Sigmoid colon (tissue), 7 donors: ENCODE measurements at places on chromosomes 3 and 15. TPM values are rescaled to one million over a fixed set of nuclear protein-coding genes. Genes with fewer than 3 reads are reported as not detected.

Gene FGD5
- total RNA-seq: 7.8 TPM

DNA sequence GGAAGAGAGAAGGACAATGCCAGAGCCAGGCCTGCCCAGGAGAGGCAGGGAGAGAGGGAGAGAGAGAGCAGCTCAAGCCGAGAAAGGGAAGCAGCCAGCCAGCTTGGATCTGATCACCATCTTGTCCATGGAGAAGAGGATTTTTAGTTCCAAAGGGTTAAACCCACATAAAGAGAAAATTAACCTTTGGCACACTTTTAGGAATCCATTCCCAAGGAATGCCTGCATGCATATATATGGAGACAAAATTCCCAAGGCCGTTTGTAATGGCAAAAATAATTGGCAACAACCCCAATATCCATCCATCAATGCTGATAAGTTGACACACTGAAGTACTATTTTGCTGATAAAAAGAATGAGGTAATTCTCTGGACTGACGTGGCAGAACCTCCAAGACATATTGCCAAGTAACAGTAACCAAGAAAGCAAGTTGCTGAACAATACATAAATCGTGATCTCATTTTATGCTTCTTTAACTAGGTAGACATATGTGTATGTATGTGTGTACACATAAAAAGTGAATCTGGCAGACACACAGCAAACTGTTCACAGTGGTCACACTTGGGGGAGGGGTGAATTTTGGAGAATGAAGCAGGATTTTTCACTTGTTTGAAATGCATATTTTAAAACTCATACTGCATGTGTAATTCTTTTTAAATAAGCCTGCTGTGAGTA is 7.5 kb upstream of the STRA6 start:
- DNase-seq: no peak

Gene ST8SIA2
- total RNA-seq: 0.16 TPM

- DNase-seq: peak; percentile 82
These were observed 40.9 kb upstream of the IDH2 start for GRCh38 chr15:90143166-90143655.

Gene IFRD2
- total RNA-seq: 59.1 TPM

- no peak for DNase-seq
These were observed 32.3 kb upstream of the LEKR1 start for GRCh38 chr3:156793851-156794250.

GRCh38 chr3:72446218-72447058 is 401.8 kb downstream of the SHQ1 start:
- no peak for DNase-seq

Gene SPINT1
- total RNA-seq: 1.4 TPM

DNA sequence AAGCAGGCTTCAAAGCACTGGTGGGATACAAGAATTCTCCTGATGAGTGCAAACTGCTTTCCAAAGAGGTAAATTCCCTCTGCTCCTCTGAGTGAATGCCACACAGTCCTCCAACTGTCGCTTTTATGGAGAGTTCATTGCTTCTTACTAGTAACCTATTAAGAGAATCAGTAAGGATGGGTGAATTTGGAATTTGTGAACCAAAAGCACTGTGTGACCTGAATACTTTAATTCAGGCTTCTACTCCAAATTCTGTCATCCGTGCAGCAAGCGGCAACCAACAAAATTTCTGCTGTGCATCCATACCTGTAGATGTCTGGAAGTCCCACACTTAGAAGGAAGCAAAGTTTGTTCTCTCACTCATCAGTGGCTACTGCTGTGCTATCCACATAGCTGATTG is 66.7 kb upstream of the SNRK start:
- DNase-seq: no peak

GRCh38 chr3:52286777-52287110 is 884 bp upstream of the GLYCTK start:
- peak; percentile 67 for DNase-seq

DNA sequence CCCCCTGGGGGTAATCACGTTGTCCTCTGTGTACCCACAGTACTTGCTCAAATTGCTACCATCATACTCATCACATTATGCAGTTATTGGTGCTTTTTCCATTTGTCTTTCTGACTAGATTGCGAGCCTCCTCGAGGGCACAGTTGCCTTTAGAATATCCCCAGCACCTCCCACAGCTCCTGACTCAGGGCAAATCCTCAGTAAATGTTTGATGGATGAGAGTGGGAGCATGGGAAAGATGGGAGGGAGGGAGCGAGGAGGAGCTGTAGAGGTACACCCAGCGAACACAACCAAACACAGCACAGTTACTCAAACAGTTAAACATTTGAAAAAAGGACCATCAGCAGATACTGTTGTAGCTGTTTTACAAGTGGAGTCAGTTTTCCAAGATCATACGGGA is 27.9 kb downstream of the SIDT1 start:
- DNase-seq: no peak

DNA sequence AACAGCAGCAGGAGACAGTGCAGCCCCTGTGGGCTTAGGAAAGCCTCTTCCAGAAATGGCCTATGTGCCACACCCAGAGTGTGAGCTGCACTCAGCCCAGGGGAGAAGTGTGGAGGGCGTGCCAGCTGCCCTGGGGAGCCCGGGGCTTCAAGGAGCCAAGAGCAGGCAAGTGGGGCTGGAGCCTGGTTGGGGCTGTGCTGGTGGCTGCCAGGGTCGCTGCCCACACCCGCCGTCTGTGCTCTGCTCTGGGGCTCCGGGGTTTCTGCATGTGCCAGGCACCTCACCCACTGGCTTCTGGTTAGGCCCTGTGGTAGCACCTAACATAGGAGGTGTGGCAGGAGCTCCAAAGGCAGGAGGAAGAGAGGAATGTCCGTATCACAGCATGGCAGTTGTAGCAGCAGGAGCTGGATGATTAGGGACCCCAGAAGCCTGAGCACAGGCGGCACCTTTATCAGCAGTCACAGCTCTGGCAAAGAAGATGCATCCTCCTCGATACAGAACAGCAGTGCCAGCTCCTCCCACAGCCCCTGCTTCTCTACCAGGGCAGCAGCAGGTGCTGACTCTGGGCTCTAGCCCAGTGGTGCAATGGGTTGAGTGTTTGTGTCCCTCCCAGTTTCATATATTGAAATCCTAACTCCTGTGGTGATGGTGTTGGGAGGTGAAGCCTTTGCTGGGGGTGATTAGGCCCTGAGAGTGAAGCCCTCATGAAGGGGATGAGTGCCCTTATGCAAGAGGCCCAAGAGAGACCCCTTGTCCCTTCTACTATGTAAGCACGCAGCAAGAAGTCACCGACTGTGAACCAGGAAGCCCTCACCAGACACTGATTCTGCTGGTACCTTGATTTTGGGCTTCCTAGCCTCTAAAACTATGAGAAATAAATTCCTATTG is 70.0 kb upstream of the KLF13 start:
- peak; percentile 34 for DNase-seq

DNA sequence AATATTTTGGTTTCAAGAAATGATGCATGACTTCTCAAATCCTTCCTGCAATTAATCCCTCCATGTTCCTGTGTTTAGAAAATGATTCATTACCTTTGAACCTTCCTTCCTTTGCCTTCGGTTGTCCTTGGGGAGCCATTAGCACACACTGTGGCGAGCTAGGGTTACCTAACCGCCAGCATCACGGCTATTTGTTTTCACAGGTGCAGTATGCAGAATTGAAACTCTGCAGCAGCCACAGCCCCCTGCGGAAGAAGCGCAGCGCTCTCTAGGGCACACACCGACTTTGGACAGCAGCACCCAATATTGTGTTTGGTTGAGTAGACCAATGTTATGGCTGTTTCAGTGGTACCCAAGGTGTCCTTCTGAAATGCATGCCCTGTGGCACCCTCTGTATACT is 247.4 kb downstream of the MCTP2 start:
- DNase-seq: no peak

GRCh38 chr15:86231864-86232721 is 152.4 kb downstream of the AGBL1 start:
- DNase-seq: no peak

DNA sequence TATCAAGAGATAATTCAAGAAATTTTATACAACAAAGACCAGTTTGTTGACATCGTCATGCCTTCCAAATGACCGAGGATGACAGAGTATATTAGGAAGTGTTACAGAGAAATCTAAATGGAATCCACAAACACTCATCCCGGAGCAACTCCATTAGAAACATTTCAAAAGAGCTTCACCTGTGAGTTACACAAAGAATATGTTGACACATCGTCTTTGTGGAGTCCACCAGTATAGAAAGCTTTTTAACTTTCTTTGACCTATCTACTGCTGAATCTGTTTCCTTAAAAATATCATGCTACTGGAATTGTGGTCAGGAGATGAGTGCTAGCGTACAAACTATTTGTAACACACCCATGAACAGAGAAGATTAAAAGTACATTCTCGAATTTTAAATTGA is 130.4 kb downstream of the SUCLG2 start:
- no peak for DNase-seq

GRCh38 chr15:57118013-57118799 is 199.8 kb downstream of the TCF12 start:
- no peak for DNase-seq

Gene GUCA1C
- total RNA-seq: not detected

Gene KPNA1
- total RNA-seq: 41.0 TPM

DNA sequence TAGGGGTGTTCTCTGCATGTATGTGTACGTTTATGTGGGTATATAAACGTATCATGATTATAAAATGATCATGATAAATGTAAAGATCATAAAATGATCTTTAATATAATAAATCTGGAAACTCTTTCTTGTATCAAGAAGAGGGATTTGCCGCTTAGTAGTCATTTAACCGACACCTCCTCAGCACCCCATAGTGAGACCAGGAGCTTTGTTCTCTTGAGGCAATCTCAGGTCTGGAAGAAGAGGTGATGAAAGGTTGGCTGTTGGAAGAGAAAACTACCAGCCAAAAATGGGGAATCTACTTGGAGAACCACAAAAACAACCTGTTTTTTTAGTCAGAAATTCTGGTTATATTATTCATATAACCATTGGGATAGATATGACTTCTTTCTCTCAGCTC is 38.7 kb downstream of the TGFBR2 start:
- no peak for DNase-seq
